ENCODE measurements at places on chromosomes 2 and 18.

- DNase-seq = no peak
Observed at GRCh38 chr2:75787532-75788132, 76.9 kb upstream of the GCFC2 start.

GRCh38 chr2:239261796-239262483 lies 138.9 kb downstream of the HDAC4 start:
- DNase-seq = no peak

- no peak for DNase-seq
Observed at GRCh38 chr2:240522406-240522805, 35.4 kb downstream of the ANKMY1 start.

DNA sequence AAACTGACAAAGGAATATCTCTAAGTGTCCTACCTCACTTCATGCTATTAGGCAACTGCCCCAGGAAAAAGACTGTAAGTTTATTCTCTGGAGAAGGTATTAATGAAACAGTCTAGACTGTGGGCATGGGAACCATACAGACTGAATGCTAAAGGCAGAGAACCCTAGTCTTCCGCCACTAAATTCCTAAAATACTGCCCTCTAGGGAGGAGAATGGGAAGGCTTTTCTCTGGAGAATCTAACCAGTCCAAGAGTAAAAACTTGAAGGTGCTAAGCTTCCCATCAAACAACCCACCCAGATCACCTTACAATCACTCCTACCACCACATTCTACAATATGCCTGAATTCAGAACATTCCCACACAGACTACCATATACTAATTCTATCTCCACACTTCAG lies 3.4 kb downstream of the SRBD1 start:
- DNase-seq = no peak

DNA sequence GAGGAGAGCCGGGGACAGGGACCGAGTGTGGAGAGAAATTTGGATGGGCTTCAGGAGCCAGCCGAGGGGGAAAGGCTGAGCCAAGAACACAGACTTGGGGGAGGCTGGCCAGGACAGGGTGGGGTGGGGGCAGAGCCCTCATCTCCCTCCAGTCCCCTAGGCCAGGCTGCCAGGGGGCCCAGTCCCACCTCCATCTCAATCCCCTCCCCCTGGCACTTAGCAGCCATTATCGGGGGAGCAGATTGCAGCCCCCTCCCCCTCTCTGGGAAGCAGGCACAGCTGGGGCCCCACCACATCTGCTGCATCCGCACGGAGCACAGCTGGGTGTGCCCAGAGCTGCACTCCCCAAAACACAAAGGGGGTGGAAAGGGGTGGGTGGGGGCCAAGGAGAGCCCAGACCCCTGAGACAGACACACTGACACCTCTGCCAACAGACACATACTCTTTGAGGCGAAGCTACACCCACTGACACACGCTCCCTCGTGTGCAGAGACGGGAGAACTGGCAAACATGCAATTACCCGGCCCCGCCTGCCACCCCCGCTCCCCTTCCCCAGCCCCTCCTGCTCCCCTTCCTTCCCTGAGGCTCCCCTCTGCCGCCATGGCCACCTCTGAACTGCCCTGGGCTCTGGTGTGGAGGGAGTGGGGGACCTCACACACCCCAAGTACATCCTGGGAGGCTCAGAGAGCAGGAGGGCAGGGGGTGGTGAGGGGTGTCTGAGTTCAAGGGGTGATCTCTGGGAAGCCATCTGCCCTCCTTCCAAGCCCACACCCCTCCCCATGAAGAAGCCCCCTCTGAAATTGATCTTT lies 5.1 kb upstream of the ASIC4 start:
- DNase-seq = no peak

DNA sequence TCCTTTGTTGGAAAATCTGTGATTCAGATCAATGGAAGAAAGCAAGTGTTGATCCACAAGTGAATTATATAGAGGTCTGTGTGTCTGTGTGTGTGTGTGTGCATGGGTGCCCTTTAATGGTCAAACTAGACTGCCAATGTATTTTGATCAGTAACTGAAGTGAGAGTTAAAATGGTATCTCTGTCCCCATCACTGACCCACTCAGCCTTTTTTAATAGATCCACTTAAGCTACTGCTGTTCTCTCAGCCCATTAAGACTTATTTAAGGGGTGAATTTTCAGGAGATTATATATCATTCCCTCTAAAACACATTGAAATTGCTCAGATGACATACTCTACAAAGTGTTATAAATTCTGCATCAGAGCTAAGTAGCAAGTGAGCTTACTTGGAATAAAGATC lies 193.7 kb upstream of the SIX3 start:
- no peak for DNase-seq

DNA sequence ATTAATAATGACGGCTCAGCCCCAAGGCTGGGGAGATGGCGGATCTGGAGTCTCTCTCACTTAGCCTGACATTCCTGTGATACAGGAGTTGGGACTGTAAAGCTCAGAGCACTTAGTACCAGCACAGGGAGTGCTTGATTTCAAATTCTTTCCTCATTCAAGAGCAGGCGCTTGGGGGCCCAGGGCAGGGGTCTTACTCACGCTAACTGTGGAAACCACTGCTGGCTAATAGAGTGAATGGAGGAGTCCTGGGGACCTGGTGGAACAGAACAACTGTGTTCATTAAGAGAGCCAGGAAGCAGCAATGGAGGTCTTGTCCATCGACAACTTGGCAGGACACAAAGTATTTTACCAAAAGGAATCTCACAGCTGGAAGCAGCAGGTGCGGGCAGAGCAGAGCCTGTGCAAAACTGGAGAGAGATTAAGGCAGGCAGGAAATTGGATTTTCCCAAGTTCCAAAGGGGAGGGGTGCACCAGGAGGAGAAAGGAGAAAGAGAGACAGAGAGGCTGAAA lies 358.9 kb downstream of the TNS1 start:
- DNase-seq = no peak

DNA sequence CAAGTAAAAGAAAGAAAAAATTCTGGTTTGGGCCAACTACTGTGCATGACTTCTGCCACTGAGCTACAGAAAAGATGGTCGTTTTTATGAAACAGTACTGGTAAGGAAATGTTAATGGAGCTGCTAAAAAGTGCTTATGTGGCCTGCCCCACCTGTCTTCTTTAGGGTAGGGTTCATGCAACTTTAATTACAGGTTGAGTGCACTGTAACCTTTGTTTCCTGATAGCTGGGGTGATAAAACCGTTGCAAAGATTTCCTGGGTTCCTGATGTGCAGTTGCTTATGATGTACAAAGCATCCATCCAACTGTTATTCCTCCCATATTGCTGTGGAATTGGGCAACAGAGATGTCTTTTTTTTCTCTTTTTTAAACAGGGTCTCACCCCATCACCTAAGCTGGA lies 34.3 kb upstream of the PUM2 start:
- DNase-seq = no peak

DNA sequence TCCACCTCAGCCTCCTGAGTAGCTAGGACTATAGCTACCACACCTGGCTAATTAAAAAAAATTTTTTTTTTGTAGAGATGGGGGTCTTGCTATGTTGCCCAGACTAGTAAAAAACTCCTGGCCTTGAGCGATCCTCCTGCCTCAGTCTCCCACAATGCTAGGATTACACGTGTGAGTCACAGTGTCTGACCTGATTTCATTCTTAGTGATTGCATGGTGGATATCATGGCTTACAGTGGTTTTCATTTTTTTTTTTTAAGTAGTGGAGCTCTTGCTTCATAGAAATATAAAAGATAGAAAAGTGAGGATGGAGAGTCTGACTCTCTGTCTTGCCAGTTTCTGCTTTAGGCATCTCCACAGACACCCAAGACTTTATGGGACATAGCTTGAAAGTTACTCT lies 83.6 kb downstream of the CDC42EP3 start:
- no peak for DNase-seq

DNA sequence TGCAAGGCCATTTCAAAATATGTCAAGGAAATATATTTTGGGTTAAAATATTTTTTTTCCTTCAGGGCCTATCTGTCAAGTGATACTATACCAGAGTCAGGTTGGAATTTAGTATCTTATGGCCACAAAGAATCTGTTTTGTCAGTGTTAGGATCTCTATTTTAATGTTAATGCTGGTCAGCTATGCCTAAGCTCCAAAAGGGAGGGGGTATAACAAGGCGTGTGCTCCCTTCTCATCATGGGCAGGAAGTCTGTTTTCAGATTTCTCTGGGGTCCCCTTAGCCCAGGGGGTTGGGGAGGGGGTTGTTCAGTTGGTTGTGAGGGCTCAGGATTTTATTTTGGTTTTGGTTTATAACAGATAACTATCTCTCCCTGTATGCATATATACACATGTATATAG lies 126.4 kb downstream of the TMEM163 start:
- DNase-seq = no peak

DNA sequence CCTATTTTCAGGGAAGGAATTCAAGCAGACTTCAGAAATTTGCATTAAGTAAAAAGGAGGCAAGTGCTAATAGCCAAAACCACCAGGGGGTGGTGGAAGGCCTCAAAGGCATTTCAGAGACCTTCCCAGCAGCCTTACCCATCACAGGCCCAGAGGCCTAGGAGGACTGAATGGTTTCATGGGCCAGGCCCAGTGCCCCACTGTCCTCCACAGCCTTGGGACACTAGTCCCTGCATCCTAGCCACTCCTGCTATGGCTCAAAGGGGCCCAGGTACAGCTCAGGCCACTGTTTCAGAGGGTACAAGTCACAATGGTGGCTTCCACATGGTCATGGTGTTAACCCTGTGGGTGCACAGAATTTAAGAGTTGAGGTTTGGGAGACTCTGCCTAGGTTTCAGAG lies 58.6 kb upstream of the CHAC2 start:
- DNase-seq = no peak

- DNase-seq = peak; percentile 79
Observed at GRCh38 chr18:11937874-11938478, 29.9 kb upstream of the MPPE1 start.

- peak; percentile 33 for DNase-seq
Observed at GRCh38 chr2:165793779-165794535, at the start of gene GALNT3. TSS of gene GALNT3 (minus strand) at chr2:165794247. CDS start at chr2:165770700, 23,547 bp downstream.

GRCh38 chr2:159131914-159132281 lies 154.6 kb downstream of the WDSUB1 start:
- no peak for DNase-seq
